Stimulated activated CD4-positive, alpha-beta T cell treated with anti-CD3 and anti-CD28 coated beads, Interleukin-1b, Interleukin-23, amount 100 ng/mL, for 24 hours (primary cell): ENCODE measurements at places on chromosomes 5 and 9.
A peak's percentile ranks its signal among the peaks of the same experiment; 100 is the strongest.

- DNase-seq: no peak
Observed at GRCh38 chr9:27422279-27422834, 101.7 kb upstream of the IFNK start.

- no peak for DNase-seq
Observed at GRCh38 chr5:167453246-167454030, 838.0 kb upstream of the WWC1 start.

DNA sequence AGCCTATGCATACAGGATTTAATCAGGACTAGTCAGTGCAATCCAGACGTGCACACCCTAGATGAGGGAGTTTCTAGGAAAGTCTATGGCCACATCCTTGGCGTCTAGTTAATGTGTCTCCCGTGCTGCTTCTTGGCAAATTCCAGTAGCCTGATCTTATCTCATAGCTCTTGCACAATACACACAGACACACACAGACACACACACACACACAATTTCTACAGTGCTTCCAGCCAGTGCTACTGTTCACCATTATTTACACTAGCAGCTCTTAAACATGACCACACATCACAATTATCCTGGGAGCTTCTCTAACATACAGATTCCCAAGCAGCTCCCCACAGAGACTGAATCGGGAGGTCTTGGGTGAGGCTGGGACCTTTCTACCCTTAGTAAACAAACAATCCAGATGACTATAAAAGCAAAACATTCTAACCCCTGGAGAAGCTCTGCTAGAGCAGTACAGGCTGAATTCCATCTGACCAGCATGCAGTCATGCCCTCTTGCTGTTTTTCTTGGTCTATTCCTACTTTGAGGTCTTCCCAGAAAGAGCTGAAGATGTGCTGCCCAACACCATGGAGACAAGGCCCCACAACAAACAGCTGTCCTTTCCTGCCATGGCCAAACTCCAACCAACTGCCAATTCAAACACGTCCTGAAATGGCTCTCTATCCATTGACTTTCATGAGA lies 236.6 kb downstream of the DEPDC1B start:
- DNase-seq: no peak

DNA sequence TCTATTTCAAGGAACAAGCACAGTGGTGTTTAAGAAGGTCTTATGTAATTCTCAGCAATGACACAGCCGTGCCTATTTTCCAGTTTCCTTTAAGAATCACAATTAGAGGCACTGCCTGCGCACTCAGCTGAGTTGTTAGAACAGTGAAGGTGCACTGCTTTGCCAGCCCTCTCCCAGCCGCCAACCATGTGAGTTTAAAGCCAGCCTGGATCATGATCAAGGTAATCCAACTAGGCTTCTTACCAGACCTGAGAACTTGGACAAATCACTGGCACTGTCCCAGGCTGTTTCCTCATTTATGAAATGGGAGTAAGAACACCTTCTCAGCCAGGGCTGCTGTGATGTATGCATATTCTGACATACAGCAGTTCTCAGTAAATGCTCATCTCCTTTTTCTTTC lies 99.6 kb downstream of the ASTN2 start:
- no peak for DNase-seq

DNA sequence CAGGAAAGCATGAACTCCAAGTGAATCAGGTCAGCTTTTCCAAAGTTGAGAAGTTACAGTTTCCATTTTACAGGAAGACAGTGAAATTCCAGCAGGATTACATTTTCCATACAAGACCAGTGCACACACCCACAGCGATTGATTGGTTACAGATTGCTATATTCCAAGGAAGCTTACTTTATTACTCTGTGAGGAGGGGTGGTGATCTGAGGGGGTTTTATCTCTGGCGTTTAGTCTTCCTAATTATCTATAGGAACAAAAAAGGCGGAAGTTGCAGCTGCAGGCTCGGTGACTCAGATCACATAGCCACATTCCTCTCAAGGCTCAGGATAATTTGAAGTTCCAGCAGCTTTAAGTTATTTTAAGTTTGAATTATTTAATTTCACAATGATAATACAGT lies 450.4 kb upstream of the NMUR2 start:
- DNase-seq: no peak

DNA sequence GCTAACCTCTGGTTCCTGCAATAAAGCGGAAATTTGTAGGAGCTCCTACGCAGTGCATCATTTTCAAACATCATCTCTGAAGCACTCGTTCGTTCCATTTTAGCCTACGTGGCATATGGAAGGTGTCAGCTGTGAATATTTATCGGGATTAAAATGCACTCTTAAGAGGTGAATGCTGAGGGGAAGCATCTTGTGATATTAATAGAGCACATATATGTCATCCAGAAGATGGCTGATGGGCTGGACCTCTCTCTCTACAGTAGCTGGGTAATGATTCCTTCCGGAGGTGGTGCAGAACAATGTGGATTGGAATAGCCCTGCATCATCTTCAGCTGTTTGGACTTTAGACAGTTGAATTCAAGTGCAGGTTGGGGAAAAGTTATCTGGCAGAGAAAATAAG lies 478.7 kb downstream of the DMAC1 start:
- no peak for DNase-seq

DNA sequence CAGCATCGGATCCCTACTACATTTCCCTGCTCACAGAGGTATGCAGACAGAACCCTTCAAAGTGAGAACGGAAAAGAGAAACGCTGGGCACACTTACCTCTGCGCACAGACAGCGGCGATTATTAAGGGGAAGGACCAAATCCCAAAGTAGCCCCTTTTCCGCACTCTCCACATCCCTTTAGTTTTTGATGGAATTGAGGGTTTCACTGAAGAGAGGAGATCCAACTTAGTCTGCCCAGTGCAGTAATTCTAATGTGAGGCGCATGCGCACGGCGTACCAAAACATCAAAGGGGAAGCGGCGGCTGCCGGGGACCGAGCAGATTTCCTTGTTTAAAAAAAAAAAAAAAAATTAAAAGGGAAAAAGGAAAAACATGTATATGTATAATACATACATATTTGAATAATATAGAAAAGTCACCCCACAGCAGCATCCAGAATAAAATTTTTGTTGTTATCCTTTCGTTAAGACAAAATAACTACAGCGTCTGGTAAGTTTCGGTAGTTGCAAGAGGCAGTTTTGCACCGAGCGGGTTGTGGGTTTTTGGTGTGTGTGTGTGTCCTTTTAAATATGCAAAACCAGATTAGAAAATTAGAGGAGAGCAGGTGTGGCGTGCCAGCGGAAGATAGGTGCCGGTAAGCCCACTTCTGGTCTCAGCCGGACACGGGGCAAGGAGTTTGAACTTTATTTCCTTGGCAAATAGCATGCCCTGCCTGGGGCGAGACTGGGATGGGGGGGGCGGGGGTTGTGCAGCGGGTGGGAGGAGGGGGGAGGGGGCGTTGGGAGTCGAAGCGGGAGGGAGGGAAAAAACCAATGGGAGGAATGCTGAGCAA lies at the start of gene GABRB2:
TSS of gene GABRB2 (minus strand) at position 256 of the 832 bp plus-strand sequence. CDS start at position 174, 82 bp downstream.
- no peak for DNase-seq

- DNase-seq: no peak
Observed at GRCh38 chr5:158676642-158677469, 422.9 kb downstream of the EBF1 start.

GRCh38 chr5:77599679-77600078 lies 38.8 kb downstream of the OTP start:
- DNase-seq: no peak

DNA sequence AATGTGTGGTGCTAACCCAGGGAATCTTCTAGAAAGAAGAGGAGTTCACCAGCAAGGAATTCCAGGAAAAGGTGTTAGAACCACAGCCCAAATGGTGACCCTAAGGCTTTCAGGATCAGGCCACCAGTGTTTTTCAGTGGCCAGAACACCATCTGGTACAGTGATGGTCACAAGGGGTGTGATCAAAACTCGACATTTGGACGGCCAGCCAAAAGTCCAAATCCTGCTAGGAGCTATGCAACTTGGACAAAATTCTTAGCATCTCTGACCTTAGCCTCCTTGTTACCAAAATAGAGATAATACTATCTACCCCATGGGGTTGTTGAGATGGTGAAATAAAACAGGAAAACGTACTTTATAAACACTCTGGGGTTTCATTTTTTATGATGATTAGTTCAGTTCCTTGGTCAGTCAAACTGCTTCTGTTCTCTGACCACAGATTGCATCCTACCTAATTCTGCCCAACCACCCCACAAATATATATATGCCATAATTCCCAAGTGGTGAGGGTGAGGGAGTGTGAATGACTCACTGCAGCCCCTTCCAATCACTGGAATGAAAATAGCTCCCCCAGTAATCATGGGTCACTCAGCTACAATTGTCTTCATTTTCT lies 210.3 kb downstream of the CDK5RAP2 start:
- DNase-seq: no peak

- no peak for DNase-seq
Observed at GRCh38 chr5:158429564-158429963, 570.6 kb upstream of the CLINT1 start.

DNA sequence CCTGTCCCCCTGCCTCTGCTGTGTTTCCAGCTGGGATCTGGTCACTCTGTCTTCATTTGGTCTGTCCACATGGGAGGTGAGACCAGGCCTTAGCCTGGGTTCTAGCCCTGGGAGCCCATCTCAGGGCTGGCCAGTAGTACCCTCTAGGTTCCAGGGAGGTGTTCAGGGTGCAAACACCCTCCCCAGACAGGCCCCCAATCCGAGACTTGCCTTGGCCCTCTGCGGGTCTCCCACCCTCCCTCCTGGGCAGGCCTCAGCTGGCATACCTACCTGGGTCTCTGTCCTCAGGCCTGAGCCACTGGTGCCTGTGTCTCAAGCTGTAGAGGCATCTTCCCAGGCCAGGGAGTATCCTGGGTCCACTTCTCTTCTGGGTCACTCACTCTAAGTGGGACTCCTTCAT lies 925 bp upstream of the SAPCD2 start:
- no peak for DNase-seq

DNA sequence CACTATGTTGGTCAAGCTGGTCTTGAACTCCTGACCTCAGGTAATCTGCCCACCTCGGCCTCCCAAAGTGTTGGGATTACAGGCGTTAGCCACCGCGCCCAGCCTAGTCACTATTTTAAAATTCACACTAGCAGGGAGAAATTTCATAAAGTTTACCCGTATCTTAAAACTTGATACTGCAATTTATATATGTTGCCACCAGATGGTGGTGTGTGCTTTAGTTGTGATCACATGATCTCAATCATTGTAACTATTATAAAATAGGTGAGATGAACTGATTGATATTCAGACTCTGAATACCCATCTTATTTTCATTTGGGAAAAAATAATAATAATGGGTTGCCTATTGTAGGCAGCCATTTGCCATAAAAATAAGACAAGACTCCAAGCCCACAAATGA lies 1330.4 kb upstream of the WWC1 start:
- no peak for DNase-seq

DNA sequence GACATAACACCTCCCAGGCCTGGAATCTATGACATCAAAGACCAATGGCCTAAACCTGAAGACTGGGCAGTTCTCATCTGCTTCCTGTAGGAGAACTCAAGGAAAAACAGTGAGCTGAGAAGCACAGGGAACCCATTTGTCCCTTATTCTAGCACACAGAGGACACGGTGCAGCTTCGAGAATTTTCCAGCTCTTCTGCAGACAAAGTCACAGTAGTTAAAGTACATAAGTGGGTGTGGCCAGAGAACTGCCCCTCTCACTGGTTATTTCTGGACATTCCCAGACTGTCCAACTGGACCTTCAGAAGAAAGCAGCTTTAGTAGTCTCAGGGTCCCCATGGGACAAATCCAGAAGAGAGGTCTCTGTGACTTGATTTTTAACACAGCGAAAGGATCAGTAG lies 114.6 kb downstream of the KLHL3 start:
- DNase-seq: no peak

- no peak for DNase-seq
Observed at GRCh38 chr5:169300468-169301385, at the start of gene SLIT3. TSS of gene SLIT3 (minus strand) at chr5:169301139. CDS start at chr5:169300709, 430 bp downstream.

DNA sequence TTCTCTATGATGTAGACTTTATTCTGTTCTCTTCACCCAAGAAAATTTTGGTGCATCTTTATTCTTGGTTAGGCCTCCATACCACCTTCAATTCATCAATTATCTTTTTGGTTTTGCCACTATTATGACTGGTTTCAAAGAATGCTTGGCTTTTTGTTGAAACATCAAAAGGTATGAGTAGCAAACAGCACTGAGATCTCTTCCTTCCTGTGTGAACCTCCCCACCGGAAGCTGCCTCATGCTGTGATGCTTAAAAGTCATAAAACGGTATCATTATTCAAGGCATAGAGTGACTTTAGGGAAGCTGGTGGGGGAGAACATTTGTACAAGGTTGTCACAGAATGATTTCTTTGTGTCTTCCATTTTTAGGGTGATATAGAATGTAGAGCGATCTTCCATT lies 70.6 kb downstream of the IQGAP2 start:
- peak; percentile 46 for DNase-seq

DNA sequence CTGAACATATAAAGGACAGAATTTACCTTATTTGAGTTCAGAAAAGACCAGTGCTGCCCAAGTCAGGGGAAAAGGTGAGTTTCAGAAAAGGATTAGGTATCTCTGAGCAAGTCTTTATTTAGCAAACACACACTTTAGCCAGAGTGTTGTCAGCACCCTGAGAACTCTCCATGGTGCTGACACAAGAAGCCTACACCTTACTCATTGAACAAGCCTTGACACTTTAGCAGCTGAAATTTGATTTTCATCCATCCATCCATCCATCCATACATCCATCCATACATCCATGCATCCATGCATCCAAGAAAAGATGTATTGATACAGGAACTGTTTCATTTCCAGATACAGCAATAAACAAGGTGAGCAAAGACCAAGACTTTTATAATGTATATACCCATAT lies 311.2 kb downstream of the TRIM32 start:
- DNase-seq: no peak

GRCh38 chr5:154241021-154241420 lies 50.5 kb downstream of the GALNT10 start:
- DNase-seq: no peak

DNA sequence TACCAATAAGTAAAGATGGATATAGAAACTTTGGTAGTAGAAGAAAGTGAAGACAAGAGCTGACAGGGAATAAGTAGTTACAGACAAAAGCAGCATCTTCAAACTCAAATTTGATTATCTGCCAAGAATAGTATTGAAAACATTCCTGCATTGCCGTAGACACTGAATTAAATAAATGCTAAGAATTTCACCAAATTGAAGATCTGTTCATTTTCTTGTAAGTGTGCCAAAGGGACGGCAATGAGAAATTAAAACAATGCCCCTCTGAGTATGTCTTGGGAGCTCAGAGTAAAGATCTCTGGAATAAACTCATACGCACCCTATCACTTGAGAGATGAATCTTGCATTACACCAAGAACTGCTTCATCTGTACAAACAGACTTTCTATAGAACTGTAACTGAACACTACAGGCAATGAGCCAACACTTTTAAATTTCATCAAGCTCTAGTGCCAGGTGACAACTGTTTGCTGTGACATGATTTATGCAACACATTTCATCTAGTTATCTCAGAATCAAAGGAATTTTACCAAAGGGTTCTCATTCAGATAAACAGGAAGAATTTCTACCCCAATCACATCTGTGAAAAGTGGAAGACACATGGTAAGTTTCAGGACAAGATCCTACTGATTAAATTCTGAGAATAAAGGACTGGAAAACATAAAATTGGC lies 66.9 kb downstream of the RFX3 start:
- DNase-seq: no peak
